ENCODE measurements at places on chromosomes 16 and 17. TPM values are rescaled to one million over a fixed set of nuclear protein-coding genes. Genes with fewer than 3 reads are reported as not detected.

GNG13 gene
- total RNA-seq = not detected

GRCh38 chr16:576197-576822 is 6.5 kb downstream of the PIGQ start:
- no peak for ATAC-seq

PYY gene
- total RNA-seq = not detected

CD7 gene
- 0.80 TPM for total RNA-seq

- peak; percentile 81 for ATAC-seq
Observed at GRCh38 chr17:58184308-58184985, 8.1 kb upstream of the EPX start.

FNDC8 gene
- not detected for total RNA-seq

- ATAC-seq = no peak
Observed at GRCh38 chr17:70644096-70644495, 474.8 kb downstream of the KCNJ2 start.

All from esophagus mucosa (tissue), 1 donor.